Keratinocyte (primary cell): ENCODE measurements at places on chromosomes 12 and 14.

GRCh38 chr14:31244626-31245025, 37.0 kb upstream of the HECTD1 start:
- no peak for DNase-seq

GRCh38 chr12:10562306-10562933, 51.0 kb downstream of the MAGOHB start:
- no peak for DNase-seq

GRCh38 chr12:92784356-92784755, 81.6 kb downstream of the PLEKHG7 start:
- peak; percentile 11 for DNase-seq

GRCh38 chr14:20587489-20588154, at the start of gene RNASE11:
RNASE11 (minus strand) TSS chr14:20588001.
- DNase-seq: no peak

DNA sequence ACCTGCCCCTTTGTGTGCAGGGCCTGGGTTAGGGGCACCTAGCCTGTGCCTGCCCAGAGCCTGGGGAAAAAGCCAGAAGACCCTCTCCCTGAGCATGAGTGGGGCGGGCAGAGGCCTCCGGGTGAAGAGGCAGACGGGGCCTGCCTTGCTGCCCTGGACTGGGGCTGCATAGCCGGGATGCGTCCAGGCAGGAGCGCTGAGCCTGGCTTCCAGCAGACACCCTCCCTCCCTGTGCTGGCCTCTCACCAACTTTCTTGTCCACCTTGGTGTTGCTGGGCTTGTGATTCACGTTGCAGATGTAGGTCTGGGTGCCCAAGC, 216.1 kb downstream of the TMEM121 start:
- DNase-seq: no peak

GRCh38 chr14:78985668-78986381, 815.7 kb downstream of the NRXN3 start:
- DNase-seq: no peak

DNA sequence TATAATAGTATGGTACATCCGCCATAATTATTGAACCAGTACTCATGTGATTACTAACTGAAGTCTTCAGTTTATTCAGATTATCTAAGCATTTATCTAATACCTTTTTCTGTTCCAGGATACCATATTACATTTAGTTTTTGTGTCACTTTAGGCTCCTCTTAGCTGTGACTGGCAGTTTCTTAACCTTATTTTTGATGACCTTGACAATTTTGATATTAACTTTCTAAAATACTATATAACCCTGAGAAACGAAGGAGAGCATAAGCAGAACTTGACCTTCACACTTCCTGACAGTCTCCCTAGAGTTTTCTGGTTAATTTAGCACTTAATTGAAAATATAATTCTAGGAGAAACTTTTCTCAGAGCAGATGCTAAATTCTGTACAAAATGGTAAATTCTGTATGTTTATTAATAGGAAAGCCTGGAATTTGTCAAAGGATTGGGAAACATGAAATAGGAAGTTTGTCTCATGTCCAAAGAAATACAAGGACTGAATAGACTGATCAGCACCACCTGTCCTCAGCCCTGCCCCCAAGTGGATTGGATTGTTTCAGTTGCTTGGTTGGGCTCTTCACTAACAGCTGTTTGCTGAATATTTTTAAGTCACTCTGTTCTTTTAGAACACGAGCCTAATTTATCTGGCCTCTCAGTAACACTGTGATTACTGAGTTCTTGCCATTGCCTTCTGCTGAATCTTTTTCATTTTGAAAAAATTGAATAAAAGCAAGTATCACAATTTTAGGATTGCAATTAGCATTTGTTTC, 6.0 kb downstream of the BICDL1 start:
- DNase-seq: no peak

DNA sequence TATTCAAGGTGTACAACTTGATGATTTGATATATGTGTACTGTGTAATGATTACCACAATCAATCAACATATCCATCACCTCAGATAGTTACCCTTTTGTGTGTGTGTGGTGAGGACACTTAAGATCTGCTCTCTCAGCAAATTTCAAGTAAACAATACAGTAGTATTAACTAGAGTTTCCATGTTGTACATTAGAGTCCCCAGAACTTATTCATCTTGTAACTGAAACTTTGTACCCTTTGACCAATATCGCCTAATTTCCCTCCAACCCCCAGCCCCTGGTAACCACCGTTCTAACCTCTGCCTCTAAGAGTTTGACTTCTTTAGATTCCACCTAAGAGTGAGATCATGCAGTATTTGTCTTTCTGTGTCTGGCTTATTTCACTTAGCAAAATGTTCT, 12.1 kb downstream of the ADCK1 start:
- DNase-seq: no peak

DNA sequence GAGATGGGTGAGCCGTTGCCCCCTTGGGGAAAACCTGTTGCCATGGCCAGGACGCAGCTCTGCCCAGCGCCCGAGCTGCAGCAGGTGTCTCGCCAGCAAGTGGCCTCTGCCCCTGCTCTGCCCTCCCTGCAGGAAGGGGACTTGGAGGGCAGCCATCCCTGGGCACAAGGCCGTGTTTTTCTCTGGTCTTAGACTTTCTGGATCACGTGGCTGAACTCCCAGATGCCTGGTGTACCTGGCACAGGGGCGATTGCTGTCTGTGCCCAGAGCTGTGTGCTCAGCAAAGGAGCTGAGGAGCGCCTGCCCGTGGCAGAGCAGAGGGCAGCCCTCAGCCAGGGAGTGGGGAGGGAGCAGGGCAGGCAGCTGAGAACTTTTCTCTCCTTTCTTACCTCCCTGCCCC, 38.0 kb downstream of the TMEM63C start:
- no peak for DNase-seq

DNA sequence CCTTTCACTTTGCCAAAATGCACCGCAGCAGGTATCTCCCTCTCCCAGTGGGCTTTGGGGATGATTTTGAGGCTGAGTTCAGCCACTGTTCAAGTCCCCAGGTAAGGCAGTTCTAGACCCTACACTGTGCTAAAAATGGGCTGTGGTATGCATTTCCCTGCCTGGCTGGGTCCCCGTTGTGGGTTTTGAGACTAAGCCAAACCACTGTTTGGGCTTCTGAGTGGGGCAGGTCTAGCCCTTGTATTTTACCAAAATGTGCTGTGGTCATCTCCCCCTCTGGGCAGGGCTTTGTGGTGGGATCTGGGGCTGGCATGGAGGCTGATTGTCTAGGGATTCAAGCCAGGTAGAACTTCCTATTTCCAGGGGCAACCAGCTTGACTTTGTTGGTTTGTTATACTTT, 13.6 kb upstream of the OR4Q3 start:
- DNase-seq: no peak

DNA sequence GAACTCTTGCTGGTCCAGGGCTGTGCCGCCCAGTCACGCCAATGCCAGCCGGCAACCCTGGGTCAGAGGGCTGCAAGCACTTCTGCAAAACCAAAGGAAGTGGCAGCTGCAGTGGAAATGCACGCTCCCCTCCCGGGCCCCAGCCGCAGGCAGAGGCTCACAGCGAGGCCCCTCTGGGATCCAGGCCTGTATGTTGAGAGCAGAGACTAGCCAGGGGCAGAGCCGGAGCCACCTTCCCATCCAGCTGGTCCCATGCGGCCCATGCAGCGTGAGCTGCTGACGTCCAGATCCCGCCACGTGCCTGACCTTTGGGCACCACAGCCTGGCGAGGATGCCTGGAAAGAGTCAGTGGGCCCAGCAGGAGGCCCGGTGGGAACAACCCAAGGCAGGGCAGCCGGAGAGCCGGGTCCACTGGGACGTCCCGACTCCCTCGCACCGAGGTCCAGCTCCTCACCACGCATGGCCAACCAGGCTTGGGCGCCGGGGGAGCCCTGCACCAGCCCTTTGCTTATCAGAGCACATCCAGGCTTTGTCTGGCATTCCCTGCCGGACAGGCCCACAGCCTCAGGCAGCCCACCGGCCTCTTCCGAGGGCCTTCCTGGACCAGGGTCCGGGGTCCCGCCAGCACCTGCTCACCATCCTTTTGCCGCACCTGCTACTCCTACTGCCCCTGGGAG, 4.3 kb downstream of the GPR132 start:
- DNase-seq: no peak

DNA sequence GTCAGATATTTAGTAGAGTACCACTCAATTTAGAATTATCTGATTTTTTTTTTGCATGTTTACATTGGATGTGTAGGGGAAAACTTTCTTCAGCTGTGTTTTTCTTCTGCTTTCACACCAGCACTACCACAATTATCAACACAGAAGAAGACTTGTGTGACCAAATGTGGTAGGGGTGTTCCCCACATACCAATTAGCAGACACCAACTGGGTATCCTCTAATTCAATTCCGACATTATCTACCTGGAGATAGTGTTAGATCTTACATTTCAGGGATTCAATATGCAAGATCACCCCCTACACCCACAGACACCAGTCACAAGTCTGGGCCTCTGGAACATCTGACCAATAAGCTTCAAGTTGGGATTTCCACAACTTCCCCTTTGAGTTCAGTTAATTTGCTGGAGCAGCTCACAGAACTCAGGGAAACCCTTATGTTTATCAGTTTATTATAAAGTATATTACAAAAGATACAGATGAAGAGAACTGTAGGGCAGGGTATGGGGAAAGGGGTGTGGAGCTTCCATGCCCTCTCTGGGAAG, 4.1 kb upstream of the KLRG1 start:
- DNase-seq: no peak

DNA sequence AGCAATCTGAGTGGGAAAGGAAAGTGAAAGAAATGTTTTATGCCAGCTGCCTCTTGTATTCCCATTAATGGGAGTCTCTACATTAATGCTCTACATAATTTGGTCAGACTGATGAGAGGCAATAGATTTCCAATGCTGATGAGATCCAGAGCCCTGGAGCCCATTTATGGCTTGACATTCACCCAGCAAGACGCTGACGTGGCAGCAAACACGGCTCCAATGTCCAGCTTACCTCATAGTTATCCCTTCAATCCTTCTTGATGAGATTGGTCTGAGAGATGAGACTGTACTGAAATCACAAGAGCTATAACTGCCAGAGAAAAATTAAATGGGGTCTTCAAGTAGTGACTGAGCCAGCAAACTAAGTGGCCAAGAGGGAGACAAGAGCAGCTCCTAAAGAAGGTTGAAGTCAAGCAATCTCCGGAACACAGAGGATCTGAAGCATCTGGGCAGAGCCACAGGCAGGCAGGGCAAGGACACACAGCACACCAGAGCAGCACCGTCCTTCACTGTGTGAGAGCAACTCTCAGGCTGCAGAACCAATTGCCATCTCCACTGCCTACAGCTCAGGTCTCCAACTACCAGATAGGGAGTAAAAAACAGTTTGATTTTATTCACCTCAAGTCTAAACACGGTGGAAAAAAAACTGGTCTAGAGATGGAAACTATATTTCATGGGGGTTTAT, 7.3 kb upstream of the MYO1A start:
- DNase-seq: no peak

GRCh38 chr12:28879379-28879778, 269.7 kb upstream of the FAR2 start:
- DNase-seq: no peak

DNA sequence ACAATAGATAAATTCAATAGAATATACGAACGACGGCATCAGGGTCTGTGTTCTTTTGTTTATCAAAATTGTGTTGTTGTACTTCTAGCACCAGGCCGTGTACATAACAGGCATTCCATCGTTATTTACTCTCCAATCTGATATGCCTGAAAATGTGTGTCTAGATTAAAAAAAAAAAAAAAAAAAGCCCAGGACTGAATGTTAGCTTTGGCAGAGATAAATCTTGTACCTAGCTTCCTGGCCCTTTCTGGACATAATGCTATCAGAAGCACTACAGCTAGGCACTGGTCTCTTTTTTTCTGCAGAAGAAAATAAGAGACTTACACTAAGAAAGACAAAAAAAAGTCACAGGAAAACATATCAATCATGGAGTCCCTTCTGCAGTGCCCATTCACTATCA, 37.0 kb downstream of the CDKL1 start:
- DNase-seq: no peak

GRCh38 chr12:78918268-78918667, 53.7 kb downstream of the SYT1 start:
- no peak for DNase-seq

DNA sequence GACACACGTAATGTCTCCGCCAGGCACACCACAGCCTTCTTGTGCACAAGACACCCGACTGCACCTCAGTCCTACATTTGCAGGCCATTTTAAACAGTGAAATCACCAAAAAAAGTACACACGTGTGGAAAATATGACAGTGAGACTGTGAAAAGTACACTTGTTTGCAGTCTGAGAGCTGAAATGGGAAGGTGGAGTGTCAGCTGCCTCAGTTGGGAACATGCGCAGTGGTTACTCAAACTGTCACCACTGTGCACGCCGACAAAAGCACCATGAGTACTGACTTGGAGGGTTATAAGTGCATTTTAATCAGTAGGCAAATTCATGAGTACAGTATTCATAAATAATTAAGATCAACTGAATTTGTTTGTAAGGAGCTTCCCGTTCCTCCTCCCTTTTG, 15.8 kb downstream of the VPS33A start:
- no peak for DNase-seq

- no peak for DNase-seq
Measured at GRCh38 chr12:72869024-72869423, 596.9 kb downstream of the TRHDE start.

DNA sequence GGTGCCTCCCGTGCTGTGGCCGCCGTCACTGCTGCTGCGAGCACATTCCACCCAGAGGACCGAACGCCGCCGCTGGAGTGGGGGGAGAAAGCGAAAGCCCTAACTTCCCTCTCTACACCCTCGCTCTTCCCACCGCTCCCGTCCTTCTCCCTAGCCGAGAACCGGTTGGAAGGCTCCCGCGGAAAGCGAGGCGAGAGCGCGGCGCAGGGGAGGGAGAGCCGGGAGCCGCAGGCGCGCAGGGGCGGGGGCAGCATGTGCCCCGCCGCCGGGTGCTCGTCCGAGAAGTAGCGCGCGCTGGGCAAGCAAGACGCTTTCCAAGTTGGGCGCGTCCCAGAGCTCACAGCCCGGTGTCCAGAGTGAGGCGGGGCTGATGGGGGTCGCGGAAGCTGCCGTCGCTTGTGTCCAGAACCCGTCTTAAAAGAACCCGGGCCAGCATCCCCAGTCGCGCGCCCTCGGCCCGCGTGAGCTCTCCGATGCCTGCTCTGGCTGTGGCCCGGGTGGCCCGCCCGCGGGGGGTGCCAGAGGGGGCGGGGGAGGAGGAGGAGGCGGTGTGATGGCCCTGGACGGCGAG, at the start of gene TRHDE:
Gene TRHDE (plus strand): TSS at position 280 of the 571 bp plus-strand sequence. CDS start 274 bp downstream, at position 554.
- DNase-seq: no peak

DNA sequence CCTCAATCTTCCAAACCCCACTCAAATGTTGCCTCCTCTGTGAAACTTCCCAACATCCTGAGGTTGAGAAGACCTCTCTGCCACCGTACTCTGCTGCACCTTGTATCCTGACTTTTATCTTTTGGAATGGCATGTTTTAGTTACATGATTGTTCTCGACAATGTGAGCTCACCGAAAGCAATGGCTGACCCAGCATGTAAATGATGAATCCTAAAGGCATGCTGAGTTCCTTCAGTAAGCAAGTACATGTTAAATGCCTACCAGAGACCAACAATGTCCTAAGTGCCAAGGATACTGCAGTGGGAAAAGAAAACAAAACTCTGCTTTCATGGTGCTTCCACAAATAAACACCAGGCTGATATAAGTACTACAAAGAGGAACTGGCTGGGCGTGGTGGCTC, 13.7 kb downstream of the PPP1R13B start:
- no peak for DNase-seq
